Stimulated activated CD4-positive, alpha-beta T cell treated with anti-CD3 and anti-CD28 coated beads, Interleukin-15, amount 100 ng/mL, for 24 hours (primary cell): ENCODE measurements at places on chromosomes 7 and 10.
A peak's percentile ranks its signal among the peaks of the same experiment; 100 is the strongest.

- no peak for DNase-seq
These were observed 5.9 kb downstream of the STAM start for GRCh38 chr10:17649836-17650235.

DNA sequence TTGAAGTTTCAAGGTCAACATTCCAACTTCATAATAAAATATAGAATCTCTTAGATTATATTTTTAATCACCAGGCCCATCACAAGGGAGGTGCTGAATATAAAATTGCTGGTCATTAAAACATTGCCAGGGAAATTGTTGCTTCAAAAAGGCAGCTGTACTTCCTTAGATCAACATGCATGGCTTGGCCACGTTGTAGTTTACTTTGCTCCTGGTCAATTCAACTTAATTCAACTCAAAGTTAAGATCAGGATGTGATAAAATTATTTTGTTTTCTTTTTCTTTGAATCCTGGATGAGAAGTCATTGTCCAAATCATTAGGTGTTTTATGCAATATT lies 317.4 kb downstream of the PAXIP1 start:
- no peak for DNase-seq

- no peak for DNase-seq
These were observed 183.6 kb upstream of the DGKB start for GRCh38 chr7:15086131-15086611.

DNA sequence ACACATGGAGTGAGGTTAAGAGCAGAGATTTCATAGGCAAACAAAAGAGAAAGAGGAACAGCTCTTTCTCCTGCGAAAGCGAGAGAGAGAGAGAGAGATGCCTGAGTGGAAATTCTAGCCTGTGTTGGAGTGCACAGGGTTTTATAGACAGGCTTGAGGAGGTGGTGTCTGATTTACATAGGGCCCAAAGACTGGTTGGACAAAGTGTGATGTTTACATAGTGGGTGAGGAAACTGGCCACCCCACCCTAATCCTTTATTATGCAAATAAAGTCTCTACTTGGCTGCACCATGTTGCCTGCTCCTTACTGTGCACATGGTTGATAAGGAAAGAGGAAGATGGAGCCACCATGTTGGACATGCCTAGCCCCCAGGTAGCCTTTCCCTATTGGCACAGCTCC lies 967.8 kb upstream of the SORCS1 start:
- no peak for DNase-seq

- no peak for DNase-seq
These were observed 69.6 kb upstream of the MKX start for GRCh38 chr10:27815261-27815660.

GRCh38 chr10:59172567-59172966 lies 3.9 kb upstream of the PHYHIPL start:
- no peak for DNase-seq

GRCh38 chr7:119964788-119965542 lies 308.0 kb upstream of the KCND2 start:
- DNase-seq: no peak

GRCh38 chr10:44512431-44513022 lies 127.6 kb upstream of the CXCL12 start:
- DNase-seq: no peak

DNA sequence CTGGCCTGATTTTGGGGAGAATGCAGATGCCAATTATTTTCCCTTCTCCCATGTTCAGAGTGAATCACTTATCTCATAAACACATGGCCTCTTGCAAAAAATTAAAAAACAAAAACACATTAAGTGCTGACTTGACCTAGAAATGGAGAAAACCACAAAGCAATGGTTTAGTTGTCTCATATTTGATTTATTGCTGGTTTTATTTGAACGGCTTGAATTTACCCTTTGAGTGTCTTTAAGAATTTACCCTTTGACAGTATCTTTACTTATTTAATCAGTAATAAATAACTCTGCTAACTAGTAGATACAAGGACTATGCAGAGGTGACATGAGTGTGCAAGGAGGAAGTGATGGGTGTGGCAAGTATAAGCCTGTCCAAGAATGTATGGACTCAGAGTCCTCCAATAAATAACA lies 68.1 kb upstream of the GSDME start:
- no peak for DNase-seq

GRCh38 chr7:17408245-17408903 lies 109.9 kb downstream of the AHR start:
- DNase-seq: no peak

- DNase-seq: no peak
These were observed 662.6 kb upstream of the ZWINT start for GRCh38 chr10:57023626-57024025.

GRCh38 chr7:2512179-2512661 lies 7.4 kb upstream of the LFNG start:
- DNase-seq: no peak

- no peak for DNase-seq
These were observed 28.8 kb upstream of the ICA1 start for GRCh38 chr7:8290645-8291308.

- peak; percentile 19 for DNase-seq
These were observed 46.0 kb upstream of the CDK1 start for GRCh38 chr10:60732198-60732806.

GRCh38 chr10:17175551-17175950 lies 25.9 kb downstream of the TRDMT1 start:
- no peak for DNase-seq

- no peak for DNase-seq
These were observed 314.4 kb downstream of the ANKRD30A start for GRCh38 chr10:37439826-37440225.

DNA sequence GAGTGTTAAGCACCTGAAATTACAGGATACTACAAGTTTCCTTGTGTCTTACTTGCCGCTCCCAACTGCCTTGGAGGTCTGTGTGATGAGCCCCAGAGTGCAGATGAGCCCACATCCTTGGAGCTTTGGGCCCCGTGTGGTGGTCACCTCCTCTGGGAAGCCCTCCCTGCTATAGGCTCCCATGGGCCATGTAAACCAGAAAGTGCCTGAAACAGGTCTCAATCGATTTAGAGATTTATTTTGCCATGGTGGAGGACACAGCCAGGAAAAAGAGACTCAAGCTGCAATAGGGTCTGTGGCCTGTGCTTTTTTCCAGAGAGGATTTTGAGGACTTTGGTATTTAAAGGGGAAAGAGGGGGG lies 89.4 kb upstream of the KCTD7 start:
- no peak for DNase-seq

DNA sequence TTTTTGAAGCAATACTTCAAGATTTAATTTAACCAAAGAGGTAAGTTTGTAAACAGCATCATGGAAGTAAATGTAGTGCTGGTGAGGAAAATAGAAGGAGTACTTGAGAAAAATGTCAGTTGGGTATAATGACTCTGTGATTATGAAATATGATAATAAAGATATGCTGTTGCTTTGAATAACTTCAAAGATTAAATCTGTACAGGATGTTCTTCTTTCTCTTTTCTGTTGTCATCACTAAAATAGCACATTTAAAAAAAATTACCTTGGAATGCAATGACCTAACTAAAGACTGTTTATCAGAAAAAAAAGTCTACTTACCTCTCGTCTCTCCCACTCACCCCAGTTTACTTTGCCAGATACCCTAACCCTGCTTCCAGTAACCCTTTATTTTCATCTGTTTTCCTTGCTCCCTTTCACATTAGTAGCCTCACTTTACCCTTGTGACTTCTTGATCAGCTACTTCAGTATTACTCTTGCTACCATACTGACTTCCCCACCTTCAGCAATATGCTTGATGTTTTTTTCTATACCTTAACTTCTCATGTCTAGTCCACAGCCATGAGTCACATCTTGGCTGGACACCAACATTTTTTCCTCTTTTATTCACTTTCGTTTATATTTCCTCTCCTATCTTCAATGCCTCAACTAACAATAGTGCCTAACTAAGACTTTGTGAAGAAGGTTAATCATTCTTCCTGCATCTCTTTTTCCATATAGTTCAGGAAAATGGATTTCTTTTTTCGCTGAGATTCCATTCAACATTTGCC lies 29.7 kb upstream of the TAS2R16 start:
- DNase-seq: no peak

- peak; percentile 39 for DNase-seq
These were observed 687 bp downstream of the EPDR1 start for GRCh38 chr7:37920849-37921805.

DNA sequence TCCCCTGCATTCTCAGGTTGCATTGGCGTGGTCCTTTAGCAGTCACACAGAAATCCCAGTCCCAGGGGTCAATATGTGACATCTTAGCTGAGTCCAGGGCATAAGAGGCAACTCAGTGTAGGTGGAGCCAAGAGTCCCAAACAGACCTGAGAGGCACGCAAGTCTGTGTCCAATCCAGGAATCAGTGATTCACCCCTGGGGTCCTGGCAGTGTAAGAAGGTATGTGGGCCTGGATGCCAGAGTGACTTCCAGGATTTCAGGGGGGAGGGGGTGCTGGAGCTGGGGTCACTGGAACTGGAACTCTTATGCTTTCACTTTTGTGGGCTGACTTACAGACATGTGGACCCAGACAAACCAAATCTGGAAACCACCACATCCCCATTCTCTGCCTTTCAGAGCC lies 26.8 kb downstream of the FRMPD2 start:
- DNase-seq: no peak

DNA sequence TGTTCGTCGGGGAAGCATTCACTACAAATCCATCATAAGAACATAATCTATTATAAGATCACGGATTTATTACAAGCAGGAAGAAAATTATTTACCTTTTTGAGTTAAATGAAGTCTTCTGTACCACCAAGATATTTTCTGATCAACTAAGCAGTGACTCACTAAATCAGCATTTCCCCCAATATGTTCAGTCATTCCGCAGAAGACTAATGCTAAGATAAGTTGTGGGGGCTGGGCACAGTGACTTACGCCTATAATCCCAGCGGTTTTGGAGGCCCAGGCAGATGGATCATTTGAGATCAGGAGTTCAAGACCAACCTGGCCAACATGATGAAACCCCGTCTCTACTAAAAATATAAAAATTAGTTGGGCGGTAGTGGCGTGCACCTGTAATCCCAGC lies 144.2 kb upstream of the EGR2 start:
- DNase-seq: no peak

GRCh38 chr7:81839708-81840369 lies 70.0 kb upstream of the HGF start:
- DNase-seq: no peak

DNA sequence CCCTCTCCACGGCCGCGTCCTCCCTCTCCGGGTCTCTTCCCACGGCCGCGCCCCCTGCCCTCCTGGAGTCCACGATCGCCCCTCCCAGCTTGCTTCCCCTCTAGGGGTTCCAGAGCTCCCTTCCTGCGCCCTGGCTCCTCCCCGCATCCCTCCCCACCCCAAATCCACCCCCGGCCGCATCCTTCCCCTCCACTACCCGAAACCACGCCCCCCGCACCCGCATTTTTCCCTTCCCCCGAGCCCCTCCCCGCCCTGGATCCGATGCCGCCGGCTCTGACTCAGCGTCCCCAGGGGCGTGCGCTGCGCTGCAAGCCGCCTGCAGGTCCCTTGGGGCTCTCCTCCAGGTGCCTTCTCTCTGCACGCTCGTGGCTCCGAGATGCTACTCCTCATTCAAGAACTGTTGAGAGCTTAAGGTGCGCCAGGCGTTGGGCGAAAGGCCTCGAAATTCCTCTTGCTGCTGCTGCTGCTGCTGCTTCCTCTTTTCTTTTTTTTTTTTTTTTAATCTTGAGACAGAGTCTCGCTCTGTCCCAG lies 372 bp upstream of the TMEM130 start:
- peak; percentile 88 for DNase-seq

GRCh38 chr7:7665031-7665430 lies 24.5 kb downstream of the UMAD1 start:
- no peak for DNase-seq

DNA sequence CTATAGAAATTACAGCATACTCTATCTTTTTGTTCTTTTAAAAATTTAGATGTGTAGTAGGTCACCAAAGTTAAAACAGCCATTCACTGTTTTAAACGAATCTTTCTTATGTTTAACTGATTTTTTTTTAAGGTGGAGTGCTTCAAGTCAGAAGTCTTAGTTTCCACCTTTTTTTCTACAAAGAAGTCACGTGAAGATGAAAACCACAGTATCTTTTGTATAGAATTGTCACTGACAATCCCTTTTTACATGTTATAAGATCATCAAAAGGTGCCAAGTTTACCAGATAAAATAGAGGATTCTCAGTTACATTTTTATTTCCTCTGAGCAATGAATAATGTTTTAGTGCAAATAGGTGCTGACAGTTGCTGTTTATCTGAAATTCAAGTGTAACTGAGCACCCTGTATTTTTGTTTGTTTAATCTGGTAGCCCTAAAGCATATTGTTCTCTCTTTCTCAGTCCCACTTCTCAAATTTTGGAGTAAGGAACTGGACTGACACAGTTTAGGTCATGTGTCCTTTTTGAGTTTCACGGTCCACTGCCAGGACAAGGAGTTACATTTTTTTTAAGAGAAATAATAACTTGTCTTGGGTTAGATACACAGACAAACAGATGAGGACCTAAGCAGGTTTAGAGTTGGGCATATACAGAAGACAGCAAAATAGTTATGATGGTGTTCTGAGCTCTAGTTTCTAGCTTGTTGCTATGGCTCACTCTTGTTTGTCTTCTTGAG lies 233.2 kb upstream of the MBL2 start:
- no peak for DNase-seq

DNA sequence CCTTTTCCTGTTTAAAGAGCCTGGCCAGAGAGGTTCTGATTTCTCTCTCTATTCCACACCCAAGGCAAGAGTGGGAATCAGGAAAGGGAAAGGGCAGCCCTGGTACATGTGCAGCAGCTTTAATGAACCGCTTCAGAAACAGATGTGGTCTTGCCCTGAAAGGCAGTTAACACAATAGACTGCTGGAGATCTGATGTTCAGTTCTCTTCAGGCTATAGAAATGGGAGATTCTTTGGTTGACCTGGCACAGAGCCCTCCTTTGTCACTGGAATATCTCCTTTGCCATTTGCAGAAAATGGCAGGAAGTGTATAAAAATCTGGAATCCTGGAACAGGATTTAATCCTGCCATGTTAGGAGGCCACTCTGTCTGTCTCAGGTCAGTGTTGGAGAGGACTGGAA lies 36.3 kb upstream of the EXOC6 start:
- no peak for DNase-seq

DNA sequence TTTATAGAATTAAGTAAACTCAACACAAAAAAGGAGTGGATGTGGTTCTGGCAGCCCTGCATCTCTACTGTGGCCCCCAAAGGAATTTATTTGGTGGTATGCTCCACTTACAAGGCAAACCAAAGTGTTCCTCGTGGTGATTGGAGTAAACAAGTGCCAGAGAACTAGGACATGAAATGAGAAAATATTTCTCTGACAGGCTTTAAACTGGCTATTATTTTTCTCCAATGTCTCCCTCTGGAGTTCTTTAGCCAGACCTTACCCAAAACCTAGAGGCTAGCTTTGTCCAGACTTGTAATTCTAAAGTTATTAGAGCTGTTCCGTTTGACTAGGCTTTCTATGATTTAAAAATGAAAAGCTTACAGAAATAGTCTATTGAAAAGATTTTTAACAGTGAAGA lies 990.1 kb downstream of the CNTNAP2 start:
- DNase-seq: no peak
